ENCODE measurements at places on chromosomes 12 and 14.

DNA sequence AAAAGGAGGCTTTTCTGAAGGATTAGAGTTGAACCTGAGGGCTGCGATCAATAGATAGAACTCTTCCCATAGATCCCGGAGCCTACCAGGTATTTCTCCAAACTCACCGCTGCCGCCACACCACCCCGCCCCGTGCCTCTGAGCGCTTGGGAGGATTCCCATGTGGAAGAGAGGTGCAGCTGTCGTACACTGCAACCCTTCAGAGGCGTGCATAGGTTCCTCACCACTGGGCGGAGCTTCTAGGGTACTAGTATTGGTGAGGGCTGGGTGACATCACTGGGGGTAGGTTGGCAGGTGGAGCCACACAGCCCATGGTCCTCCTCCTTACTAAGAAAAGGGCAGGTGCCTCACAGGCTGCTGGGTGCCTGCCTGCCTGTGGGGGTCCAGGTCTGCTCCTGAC is 127.0 kb downstream of the TSPAN9 start:
- H3K4me3 ChIP-seq: no peak overlapping the region
- DNase-seq: no peak
- no peaks in the 10 kb centered on the region for H3K4me1 ChIP-seq
- H3K27me3 ChIP-seq: peaks cover 8% of the 10 kb centered on the region

DNA sequence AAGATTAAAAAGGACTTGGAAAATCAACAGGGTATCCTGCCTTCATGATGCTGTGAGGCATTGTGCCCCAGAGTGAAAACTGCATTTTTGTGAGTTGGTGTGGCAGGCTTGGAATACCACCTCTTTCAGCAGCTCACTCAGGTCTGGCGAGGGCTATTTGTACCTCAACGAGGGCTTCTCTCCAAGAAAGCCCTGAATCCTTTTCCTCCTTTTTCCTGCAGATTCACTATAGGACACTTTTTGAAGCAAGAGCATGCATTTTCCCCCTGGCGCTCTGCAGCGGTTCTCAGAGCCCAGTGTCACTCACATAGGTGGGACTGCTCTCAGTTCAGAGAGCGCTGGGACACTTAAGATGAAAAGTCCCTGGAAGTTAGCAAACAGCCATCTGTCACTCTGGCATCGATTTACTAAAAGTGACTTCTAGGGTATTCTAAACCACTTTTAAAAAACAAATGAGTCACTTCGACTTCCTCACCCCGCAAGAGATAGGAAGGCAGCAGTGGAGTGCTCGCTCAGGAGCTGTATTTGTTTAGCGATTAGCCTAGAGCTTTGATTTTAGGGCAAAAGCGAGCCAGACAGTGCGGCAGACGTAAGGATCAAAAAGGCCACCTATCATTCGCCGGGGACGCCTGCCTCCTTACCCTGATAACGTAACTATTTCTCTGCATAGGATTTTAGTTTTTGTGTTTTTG is 782 bp upstream of the LGR5 start:
- no peak for DNase-seq
- peak overlapping the region; percentile 5 for H3K4me3 ChIP-seq
- no peak overlapping the region for H3K27ac ChIP-seq
- H3K36me3 ChIP-seq: no peaks in the 10 kb centered on the region

GRCh38 chr12:119796292-119796691 is 80.8 kb downstream of the CIT start:
- no peak overlapping the region for H3K4me3 ChIP-seq
- H3K36me3 ChIP-seq: no peaks in the 10 kb centered on the region
- H3K4me1 ChIP-seq: no peaks in the 10 kb centered on the region
- H3K27ac ChIP-seq: no peak overlapping the region

DNA sequence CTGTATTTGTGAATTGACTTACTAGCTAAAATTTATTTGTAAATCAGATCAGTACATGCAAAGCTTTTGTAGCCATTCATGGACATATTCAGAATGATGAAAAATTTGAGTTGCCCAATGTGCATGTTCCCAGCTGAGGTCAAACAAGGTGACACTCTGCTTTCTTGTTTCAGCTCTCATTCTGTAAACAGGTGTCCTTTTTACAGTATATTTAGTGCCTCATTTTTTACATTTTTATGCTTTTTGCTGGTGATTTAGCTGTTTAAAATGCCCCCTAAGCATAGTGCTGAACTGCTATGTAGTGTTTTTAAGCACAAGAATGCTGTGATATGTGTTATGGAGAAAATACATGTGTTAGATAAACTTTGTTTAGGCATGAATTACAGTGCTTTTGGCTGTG is 76.3 kb downstream of the MIA2 start:
- H3K27ac ChIP-seq: no peak overlapping the region
- no peak overlapping the region for H3K4me3 ChIP-seq
- no peaks in the 10 kb centered on the region for H3K27me3 ChIP-seq
- H3K36me3 ChIP-seq: peaks cover 20% of the 10 kb centered on the region

- H3K27ac ChIP-seq: no peak overlapping the region
- no peaks in the 10 kb centered on the region for H3K36me3 ChIP-seq
- H3K27me3 ChIP-seq: no peaks in the 10 kb centered on the region
- DNase-seq: no peak
- H3K4me1 ChIP-seq: no peaks in the 10 kb centered on the region
Observed at GRCh38 chr14:94738751-94739150, 31.2 kb downstream of the GSC start.

GRCh38 chr12:115313929-115314328 is 630.0 kb upstream of the TBX3 start:
- no peak for DNase-seq
- no peaks in the 10 kb centered on the region for H3K4me1 ChIP-seq
- H3K27me3 ChIP-seq: no peaks in the 10 kb centered on the region
- no peak overlapping the region for H3K4me3 ChIP-seq
- no peak overlapping the region for H3K27ac ChIP-seq

DNA sequence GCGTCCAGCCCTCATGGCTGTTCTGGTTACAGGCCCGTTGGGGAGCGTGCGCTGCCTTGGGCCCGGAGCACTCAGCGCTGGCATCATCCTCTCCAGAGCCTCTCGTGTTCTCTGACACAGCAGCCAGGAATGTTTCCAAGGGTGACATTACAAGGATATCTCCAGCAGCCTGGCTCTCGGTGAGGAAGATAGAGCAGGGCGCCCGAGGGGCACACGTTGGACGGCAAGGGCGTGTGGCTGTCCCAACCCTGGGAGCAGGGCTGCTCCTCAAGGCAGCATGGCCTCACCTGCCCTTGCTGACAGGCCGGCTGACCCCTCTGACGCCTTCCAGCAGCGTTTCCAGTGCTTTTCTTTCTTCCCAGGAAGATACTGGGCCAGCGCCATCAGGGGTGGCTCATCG is 14.4 kb downstream of the LRCOL1 start:
- H3K36me3 ChIP-seq: no peaks in the 10 kb centered on the region
- DNase-seq: no peak
- H3K4me3 ChIP-seq: no peak overlapping the region
- no peaks in the 10 kb centered on the region for H3K27me3 ChIP-seq

GRCh38 chr14:67934087-67934486 is 114.5 kb downstream of the RAD51B start:
- H3K27me3 ChIP-seq: no peaks in the 10 kb centered on the region
- DNase-seq: peak; percentile 46
- H3K27ac ChIP-seq: no peak overlapping the region
- no peaks in the 10 kb centered on the region for H3K36me3 ChIP-seq

GRCh38 chr12:93583627-93584392 is 11.3 kb downstream of the SOCS2 start:
- no peaks in the 10 kb centered on the region for H3K27me3 ChIP-seq
- H3K27ac ChIP-seq: no peak overlapping the region
- DNase-seq: no peak

- no peaks in the 10 kb centered on the region for H3K27me3 ChIP-seq
- no peak overlapping the region for H3K27ac ChIP-seq
- no peaks in the 10 kb centered on the region for H3K4me1 ChIP-seq
- DNase-seq: no peak
Observed at GRCh38 chr12:42790761-42791151, 201.2 kb upstream of the PRICKLE1 start.

- H3K4me1 ChIP-seq: no peaks in the 10 kb centered on the region
- H3K36me3 ChIP-seq: no peaks in the 10 kb centered on the region
- no peak overlapping the region for H3K27ac ChIP-seq
- H3K27me3 ChIP-seq: no peaks in the 10 kb centered on the region
- H3K4me3 ChIP-seq: no peak overlapping the region
- no peak for DNase-seq
Observed at GRCh38 chr14:76938092-76938500, 90.4 kb downstream of the IRF2BPL start.

- DNase-seq: no peak
- H3K4me1 ChIP-seq: peaks cover 15% of the 10 kb centered on the region
- H3K27me3 ChIP-seq: peaks cover 3% of the 10 kb centered on the region
- H3K4me3 ChIP-seq: no peak overlapping the region
- no peak overlapping the region for H3K27ac ChIP-seq
- H3K36me3 ChIP-seq: no peaks in the 10 kb centered on the region
Observed at GRCh38 chr14:30874999-30875787, 834 bp downstream of the COCH start.
